WTC11 (cell line): ENCODE measurements at places on chromosomes 5 and 9. TPM values are rescaled to one million over a fixed set of nuclear protein-coding genes. Genes with fewer than 3 reads are reported as not detected.

Gene ADAMTSL1
- 0.94 to 1.3 TPM (median 1.2 TPM) in 3 replicates for total RNA-seq

Gene CA9
- total RNA-seq = 1.0 to 2.1 TPM (median 1.4 TPM) in 3 replicates

Gene OR1L4
- total RNA-seq = not detected in 3 replicates

Gene GABRA1
- 0.48 to 0.57 TPM (median 0.50 TPM) in 3 replicates for total RNA-seq

Gene PAPPA
- 0.22 to 0.53 TPM (median 0.34 TPM) in 3 replicates for total RNA-seq

Gene RAD1
- 28.4 to 33.4 TPM (median 28.5 TPM) in 3 replicates for total RNA-seq

Gene SLC6A3
- 0.53 to 0.74 TPM (median 0.64 TPM) in 3 replicates for total RNA-seq

Gene CD180
- total RNA-seq = not detected in 3 replicates

Gene CD274
- 0.05 to 0.42 TPM (median 0.21 TPM) in 3 replicates for total RNA-seq

Gene PCDHB5
- 6.8 to 12.5 TPM (median 8.5 TPM) in 3 replicates for total RNA-seq

Gene SPINK13
- total RNA-seq = 0.17 TPM in 1 of 3 replicates, not detected in the others

Gene PCDHGB7
- total RNA-seq = 10.5 to 11.2 TPM (median 10.7 TPM) in 3 replicates

Gene PCDHB13
- total RNA-seq = 2.2 to 2.9 TPM (median 2.6 TPM) in 3 replicates

Gene PCDHGA10
- 10.7 to 11.9 TPM (median 11.0 TPM) in 3 replicates for total RNA-seq

Gene CCL28
- 1.4 to 2.2 TPM (median 1.9 TPM) in 3 replicates for total RNA-seq

Gene C5orf34
- 7.3 to 9.7 TPM (median 9.4 TPM) in 3 replicates for total RNA-seq

Gene SCGB3A2
- 57.3 to 79.1 TPM (median 66.0 TPM) in 3 replicates for total RNA-seq

Gene CCDC192
- 0.52 to 0.69 TPM (median 0.53 TPM) in 3 replicates for total RNA-seq

Gene IL5
- total RNA-seq = not detected in 3 replicates

Gene CHMP5
- total RNA-seq = 46.2 to 50.6 TPM (median 46.9 TPM) in 3 replicates

Gene CYFIP2
- total RNA-seq = 95.3 to 102 TPM (median 101 TPM) in 3 replicates

Gene ADRB2
- 1.1 to 1.3 TPM (median 1.2 TPM) in 3 replicates for total RNA-seq

Gene ADGRV1
- total RNA-seq = 69.5 to 74.5 TPM (median 69.8 TPM) in 3 replicates

Gene IQGAP2
- 63.0 to 70.6 TPM (median 64.4 TPM) in 3 replicates for total RNA-seq

Gene DRD1
- 0.07 TPM in 2 of 3 replicates, not detected in the other for total RNA-seq

Gene PGM5
- 0.11 to 0.16 TPM (median 0.13 TPM) in 3 replicates for total RNA-seq

Gene KCTD16
- 0.20 to 0.73 TPM (median 0.34 TPM) in 3 replicates for total RNA-seq

Gene PCYOX1L
- 8.1 to 19.2 TPM (median 17.2 TPM) in 3 replicates for total RNA-seq

Gene SERF1A
- total RNA-seq = 10.6 to 16.5 TPM (median 13.9 TPM) in 3 replicates

Gene SPATA9
- total RNA-seq = not detected in 3 replicates

Gene NEUROG1
- 0.13 to 0.18 TPM in 2 of 3 replicates, not detected in the other for total RNA-seq

Gene HAPLN1
- 5.3 to 9.4 TPM (median 7.6 TPM) in 3 replicates for total RNA-seq

Gene EGFLAM
- 1.1 to 1.3 TPM (median 1.1 TPM) in 3 replicates for total RNA-seq

Gene FTMT
- total RNA-seq = not detected in 3 replicates

Gene S1PR3
- 5.9 to 7.1 TPM (median 6.3 TPM) in 3 replicates for total RNA-seq

Gene ABO
- total RNA-seq = 0.15 to 0.39 TPM (median 0.25 TPM) in 3 replicates

Gene PCDHGC3
- 28.1 to 29.4 TPM (median 29.1 TPM) in 3 replicates for total RNA-seq

Gene COMMD10
- total RNA-seq = 34.5 to 49.0 TPM (median 44.8 TPM) in 3 replicates

Gene NDOR1
- 40.3 to 49.0 TPM (median 43.2 TPM) in 3 replicates for total RNA-seq

Gene HEMGN
- 0.11 to 0.14 TPM (median 0.11 TPM) in 3 replicates for total RNA-seq

Gene NUTM2F
- total RNA-seq = 0.15 to 0.55 TPM in 2 of 3 replicates, not detected in the other

Gene CCIN
- total RNA-seq = 0.16 to 0.48 TPM (median 0.20 TPM) in 3 replicates
